Neural crest cell (in vitro differentiated cells): ENCODE measurements at places on chromosomes 16 and 17.

DNA sequence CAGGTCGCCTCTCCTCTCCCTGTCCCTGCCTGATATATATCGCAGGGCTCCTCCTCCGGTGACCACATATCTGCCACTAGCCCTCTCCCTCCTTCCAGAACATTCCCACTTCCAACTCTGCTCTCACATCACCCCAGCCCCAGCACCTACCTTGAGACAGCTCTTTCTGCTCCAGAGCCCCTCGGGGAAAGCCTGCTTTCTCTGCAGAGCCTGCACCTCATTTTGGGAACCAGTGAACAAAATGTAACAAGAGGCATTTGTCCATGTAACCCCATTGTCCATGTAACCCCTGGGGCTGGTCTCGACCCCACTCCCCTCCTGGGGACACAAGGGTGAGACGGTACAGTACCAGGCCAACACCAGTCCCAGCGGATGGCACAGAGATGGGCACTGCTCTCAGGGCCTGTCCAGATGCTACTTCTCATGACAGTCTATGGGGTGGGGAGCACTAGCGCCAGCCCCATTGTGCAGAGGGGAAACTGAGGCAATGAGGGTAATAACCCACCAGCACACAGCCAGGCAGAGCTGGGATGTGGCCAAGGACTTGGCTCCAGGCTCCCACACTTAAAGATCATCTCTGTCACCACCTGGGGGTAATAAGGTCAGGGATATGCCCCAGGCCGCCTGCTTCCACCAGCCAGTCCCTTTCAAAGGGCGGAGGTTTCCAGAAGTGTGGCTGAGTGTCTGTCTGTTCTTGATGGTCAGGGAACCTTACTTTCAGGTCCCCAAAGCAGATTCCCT is 42.9 kb downstream of the TBC1D16 start:
- no peaks in the 10 kb centered on the region for H3K36me3 ChIP-seq
- peaks cover 4% of the 10 kb centered on the region for H3K27me3 ChIP-seq
- H3K4me3 ChIP-seq: peak overlapping the region; percentile 84
- H3K4me1 ChIP-seq: peaks cover 52% of the 10 kb centered on the region
- H3K27ac ChIP-seq: peak overlapping the region; percentile 84
- DNase-seq: no peak

- peaks cover 6% of the 10 kb centered on the region for H3K36me3 ChIP-seq
- H3K27me3 ChIP-seq: peaks cover 3% of the 10 kb centered on the region
- DNase-seq: no peak
- no peaks in the 10 kb centered on the region for H3K4me1 ChIP-seq
- H3K4me3 ChIP-seq: no peak overlapping the region
These were observed 28.2 kb upstream of the C1QL1 start for GRCh38 chr17:44996304-44996703.

GRCh38 chr17:16870253-16871245 is 101.4 kb downstream of the TNFRSF13B start:
- H3K27ac ChIP-seq: no peak overlapping the region
- no peaks in the 10 kb centered on the region for H3K4me1 ChIP-seq
- DNase-seq: no peak
- H3K36me3 ChIP-seq: no peaks in the 10 kb centered on the region

DNA sequence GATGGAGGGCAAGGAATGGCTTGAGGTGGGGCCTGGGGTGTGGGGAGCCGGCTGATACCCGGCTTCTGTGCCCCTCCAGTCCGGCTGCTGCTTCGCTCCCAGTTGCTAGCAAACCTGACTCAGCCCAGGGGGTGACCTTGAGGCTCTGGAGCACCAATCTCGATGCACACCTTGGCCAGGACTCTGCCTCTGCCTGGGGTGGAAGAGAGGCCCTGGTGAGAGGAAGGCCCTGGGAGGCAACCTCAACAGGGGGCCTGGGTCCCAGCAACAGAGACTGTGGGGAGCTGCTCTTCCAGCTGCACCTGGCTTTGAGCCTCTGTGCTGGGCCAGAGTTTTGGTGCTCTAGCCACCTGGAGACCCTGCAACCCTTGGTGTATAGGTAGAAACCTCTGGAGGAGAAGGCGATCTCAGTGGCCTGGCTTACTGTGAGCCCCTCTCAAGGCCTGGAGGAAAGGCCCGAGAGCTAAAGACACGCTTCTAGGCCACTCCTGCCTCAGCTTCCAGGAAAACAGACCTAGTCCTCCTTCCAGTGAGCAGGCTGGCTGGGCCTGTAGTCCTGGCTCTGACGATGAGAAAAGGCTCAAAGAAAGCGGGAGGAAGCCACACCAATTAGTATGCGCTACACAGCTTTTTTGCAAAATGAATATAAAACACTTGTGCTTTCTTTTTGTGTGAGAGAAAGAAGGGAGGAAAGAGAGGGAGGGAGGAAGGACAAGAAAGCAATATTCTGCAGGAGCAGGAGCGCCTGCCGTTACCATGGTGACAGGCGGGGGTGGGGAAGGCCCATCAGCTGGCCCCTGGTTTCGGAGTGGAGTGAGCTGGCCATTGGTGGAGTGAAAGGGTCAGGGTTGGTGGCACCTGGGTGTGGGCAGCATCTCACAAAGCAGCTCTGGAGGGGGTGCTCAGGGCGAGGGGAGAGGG is 51.0 kb downstream of the VAC14 start:
- no peaks in the 10 kb centered on the region for H3K27me3 ChIP-seq
- no peaks in the 10 kb centered on the region for H3K36me3 ChIP-seq
- H3K4me1 ChIP-seq: peaks cover 30% of the 10 kb centered on the region
- peak overlapping the region; percentile 68 for H3K27ac ChIP-seq
- DNase-seq: peak; percentile 26

DNA sequence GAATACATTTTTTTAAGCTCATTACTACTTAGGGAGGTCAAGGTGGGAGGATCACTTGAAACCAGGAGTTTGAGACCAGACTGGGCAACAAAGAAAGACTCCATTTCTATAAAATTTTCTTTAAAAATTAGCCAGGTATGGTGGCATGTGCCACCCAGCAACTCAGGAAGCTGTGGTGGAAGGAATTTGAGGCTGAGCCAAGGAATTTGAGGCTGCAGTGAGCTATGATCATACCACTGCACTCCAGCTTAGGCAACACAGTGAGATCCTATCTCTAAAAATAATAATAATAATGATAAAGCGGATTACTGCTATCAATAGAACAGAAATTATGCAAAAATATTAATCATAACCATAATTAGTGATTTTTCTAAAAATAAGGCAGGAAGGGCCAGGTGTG is 170.3 kb downstream of the COPRS start:
- no peaks in the 10 kb centered on the region for H3K36me3 ChIP-seq
- no peak overlapping the region for H3K27ac ChIP-seq
- no peak for DNase-seq
- H3K27me3 ChIP-seq: peaks cover 25% of the 10 kb centered on the region
- H3K4me3 ChIP-seq: no peak overlapping the region

- no peak for DNase-seq
- no peak overlapping the region for H3K4me3 ChIP-seq
- no peaks in the 10 kb centered on the region for H3K4me1 ChIP-seq
These were observed 159.4 kb upstream of the GSE1 start for GRCh38 chr16:85453703-85454102.

DNA sequence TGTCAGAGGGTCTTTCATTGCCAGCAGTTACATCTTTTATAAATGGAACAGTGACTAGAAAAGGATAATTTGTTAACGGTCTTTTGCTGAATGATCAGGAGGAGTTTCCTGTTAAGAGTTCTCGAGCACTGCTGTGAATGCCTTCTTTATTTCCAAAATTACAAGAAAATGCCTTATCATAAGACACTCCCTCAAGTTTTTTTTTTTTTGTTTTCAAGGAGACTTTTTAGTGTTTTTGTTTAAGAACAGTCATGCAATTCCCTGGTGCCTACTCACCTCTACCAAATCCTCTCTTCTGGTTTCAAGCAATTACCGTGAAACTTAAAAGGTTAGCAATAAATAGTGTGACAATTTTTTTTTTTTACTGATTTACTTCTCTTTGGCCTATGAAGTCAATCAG is 19.0 kb upstream of the VWA3A start:
- no peak for DNase-seq
- H3K4me1 ChIP-seq: peaks cover 15% of the 10 kb centered on the region
- no peaks in the 10 kb centered on the region for H3K36me3 ChIP-seq
- no peak overlapping the region for H3K4me3 ChIP-seq

GRCh38 chr17:73957564-73957963 is 245.9 kb upstream of the RPL38 start:
- peaks cover 10% of the 10 kb centered on the region for H3K36me3 ChIP-seq
- H3K27ac ChIP-seq: no peak overlapping the region
- no peak overlapping the region for H3K4me3 ChIP-seq
- no peaks in the 10 kb centered on the region for H3K4me1 ChIP-seq
- H3K27me3 ChIP-seq: peaks cover 3% of the 10 kb centered on the region

- no peak overlapping the region for H3K4me3 ChIP-seq
- no peaks in the 10 kb centered on the region for H3K4me1 ChIP-seq
- H3K27me3 ChIP-seq: no peaks in the 10 kb centered on the region
- no peak overlapping the region for H3K27ac ChIP-seq
- no peaks in the 10 kb centered on the region for H3K36me3 ChIP-seq
These were observed 1128.6 kb downstream of the CDH8 start for GRCh38 chr16:60907645-60908044.

- no peak for DNase-seq
- H3K4me3 ChIP-seq: peak overlapping the region; percentile 90
- peaks cover 15% of the 10 kb centered on the region for H3K36me3 ChIP-seq
- peaks cover 66% of the 10 kb centered on the region for H3K4me1 ChIP-seq
- no peaks in the 10 kb centered on the region for H3K27me3 ChIP-seq
These were observed 478.4 kb downstream of the HS3ST3B1 start for GRCh38 chr17:14779241-14779640.

DNA sequence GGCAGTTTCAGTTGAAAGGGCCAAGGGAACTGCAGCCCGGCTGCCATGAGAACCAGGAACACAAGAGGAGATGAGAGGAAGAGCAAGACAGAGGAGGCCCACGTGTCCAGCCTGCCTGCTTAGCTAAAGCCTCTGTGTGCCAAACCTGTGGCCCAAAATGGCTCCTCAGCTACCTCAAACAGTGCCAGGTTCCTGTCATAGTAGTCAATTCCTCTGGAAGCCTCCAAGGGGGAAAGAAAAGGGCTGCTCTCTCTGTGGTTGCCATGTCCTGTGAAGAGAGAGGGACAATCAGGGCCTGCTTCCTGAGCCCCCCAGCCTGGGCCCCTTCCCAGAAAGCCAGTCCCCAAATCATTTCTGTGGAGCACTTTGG is 5.2 kb downstream of the SLC12A4 start:
- DNase-seq: no peak
- H3K36me3 ChIP-seq: peaks cover 4% of the 10 kb centered on the region
- no peaks in the 10 kb centered on the region for H3K27me3 ChIP-seq
- peaks cover 35% of the 10 kb centered on the region for H3K4me1 ChIP-seq
- H3K27ac ChIP-seq: no peak overlapping the region

GRCh38 chr17:38579934-38580333 is 25.8 kb downstream of the SRCIN1 start:
- H3K4me1 ChIP-seq: peaks cover 40% of the 10 kb centered on the region
- peaks cover 52% of the 10 kb centered on the region for H3K27me3 ChIP-seq
- no peaks in the 10 kb centered on the region for H3K36me3 ChIP-seq

GRCh38 chr16:53895433-53895832 is 191.5 kb downstream of the FTO start:
- H3K4me1 ChIP-seq: peaks cover 37% of the 10 kb centered on the region
- H3K36me3 ChIP-seq: no peaks in the 10 kb centered on the region
- peaks cover 40% of the 10 kb centered on the region for H3K27me3 ChIP-seq
- H3K27ac ChIP-seq: no peak overlapping the region

- no peaks in the 10 kb centered on the region for H3K36me3 ChIP-seq
- no peaks in the 10 kb centered on the region for H3K27me3 ChIP-seq
- H3K4me3 ChIP-seq: no peak overlapping the region
- DNase-seq: no peak
These were observed 21.5 kb downstream of the DCAF7 start for GRCh38 chr17:63571632-63572310.

DNA sequence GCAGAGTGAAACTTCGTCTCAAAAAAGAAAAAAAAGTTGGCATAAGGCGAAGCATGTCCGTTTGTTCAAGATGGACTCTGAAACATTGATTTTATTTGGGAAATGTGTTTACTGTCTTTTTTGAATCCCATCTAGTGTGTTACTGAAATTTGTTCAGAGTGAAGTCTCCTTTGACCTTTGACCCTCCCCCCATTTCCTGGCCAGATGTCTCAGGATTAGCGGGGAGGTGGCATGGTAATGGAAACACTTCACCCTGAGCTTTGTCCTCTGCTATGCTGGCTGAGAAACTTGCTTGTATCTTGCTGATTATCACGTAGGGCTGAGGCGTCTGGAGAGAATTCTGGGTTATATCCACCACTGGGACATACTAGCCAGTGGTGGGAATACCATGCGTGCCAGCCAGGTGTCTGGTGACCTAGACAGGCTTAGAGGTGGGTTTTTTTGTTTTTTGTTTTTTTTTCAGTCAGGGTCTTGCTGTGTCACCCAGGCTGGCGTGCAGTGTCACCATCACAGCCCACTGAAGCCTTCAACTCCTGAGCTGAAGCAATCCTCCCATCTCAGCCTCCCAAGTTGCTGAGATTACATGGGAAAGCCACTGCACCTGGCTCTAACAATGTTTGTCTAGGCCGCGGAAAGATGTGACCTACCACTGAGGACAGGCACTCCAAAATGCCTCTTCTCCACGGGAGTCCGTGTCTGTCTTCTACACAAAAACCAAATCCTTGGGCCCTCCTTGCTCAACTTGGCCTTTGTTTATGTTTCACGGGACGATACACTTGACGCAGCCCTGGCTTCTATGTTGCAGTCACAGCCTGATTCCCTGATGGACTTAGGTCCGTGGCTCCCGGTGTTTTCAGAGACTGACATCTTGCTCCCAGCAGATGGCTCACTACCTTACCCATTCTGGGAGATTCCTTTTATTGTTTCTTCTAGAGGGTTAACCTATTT is 6.6 kb upstream of the GALK1 start:
- H3K27ac ChIP-seq: no peak overlapping the region
- H3K36me3 ChIP-seq: peaks cover 4% of the 10 kb centered on the region
- peaks cover 7% of the 10 kb centered on the region for H3K27me3 ChIP-seq
- DNase-seq: no peak
- H3K4me1 ChIP-seq: peaks cover 11% of the 10 kb centered on the region

DNA sequence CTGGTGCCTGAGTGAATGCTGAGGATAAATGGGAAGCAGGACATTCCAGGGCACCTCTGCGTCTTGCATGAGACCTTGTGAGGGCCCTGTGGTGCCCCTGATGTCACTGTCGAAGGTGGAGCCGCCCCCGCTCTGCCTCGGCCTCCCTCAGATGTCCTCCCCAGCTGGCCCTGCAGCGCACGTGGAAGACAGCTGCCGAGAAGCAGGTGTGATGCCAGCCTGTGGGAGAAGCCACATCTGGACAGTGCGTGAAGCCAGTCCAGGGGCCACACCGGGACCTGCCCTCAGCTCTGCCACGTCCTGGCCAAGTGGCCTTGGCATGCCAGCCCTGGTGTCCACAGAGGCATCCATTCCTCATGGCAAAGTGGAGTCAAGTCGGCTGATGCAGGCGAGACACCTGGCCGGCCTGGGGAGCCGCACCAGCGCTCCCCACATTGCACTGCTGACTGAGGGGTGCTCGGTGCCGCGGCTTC is 21.6 kb upstream of the METRNL start:
- no peaks in the 10 kb centered on the region for H3K4me1 ChIP-seq
- H3K4me3 ChIP-seq: no peak overlapping the region
- DNase-seq: no peak
- no peak overlapping the region for H3K27ac ChIP-seq

GRCh38 chr16:11150190-11150589 is 105.8 kb downstream of the SOCS1 start:
- peaks cover 18% of the 10 kb centered on the region for H3K4me1 ChIP-seq
- no peaks in the 10 kb centered on the region for H3K27me3 ChIP-seq
- no peaks in the 10 kb centered on the region for H3K36me3 ChIP-seq
- H3K27ac ChIP-seq: no peak overlapping the region
- no peak for DNase-seq
